ENCODE measurements at places on chromosomes 2 and 18.

GRCh38 chr2:231710799-231711676 lies 2.7 kb downstream of the PTMA start:
- DNase-seq: no peak

GRCh38 chr18:44901283-44901682 lies 220.6 kb downstream of the SETBP1 start:
- DNase-seq: no peak

DNA sequence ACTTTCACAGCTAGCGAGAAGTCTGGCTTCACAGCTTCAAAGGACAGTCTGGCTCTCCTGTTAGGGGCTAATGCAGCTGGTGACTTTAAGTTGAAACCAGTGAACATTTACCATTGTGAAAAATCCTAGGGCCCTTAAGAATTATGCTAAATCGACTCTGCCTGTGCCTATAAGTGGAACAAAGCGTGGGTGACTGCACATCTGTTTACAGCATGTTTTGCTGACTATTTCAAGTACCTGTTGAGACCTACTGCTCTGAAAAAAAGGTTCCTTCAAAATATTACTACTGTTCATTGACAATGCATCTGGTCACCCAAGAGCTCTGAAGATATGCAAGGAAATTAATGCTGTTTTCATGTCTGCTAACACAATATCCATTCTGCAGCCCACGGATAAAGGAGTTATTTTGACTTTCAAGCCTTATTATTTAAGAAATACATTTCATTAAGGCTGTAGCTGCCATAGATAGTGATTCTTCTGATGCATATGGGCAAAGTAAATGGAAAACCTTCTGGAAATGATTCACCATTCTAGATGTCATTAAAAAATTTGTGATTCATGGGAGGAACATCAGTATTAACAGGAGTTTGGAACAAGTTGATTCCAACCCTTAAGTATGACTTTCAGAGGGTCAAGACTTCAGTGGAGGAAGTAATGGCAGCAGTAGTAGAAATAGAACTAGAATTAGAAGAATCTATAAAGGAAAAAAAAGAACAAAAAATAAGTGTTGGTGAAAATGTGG lies 48.9 kb downstream of the POLR1A start:
- no peak for DNase-seq

- DNase-seq: no peak
These were observed 40.4 kb upstream of the SLC25A52 start for GRCh38 chr18:31801078-31801477.

GRCh38 chr2:37880551-37880950 lies 44.5 kb upstream of the RMDN2 start:
- DNase-seq: no peak
